ENCODE measurements at places on chromosomes 1 and 21.
A peak's percentile ranks its signal among the peaks of the same experiment; 100 is the strongest.

DNA sequence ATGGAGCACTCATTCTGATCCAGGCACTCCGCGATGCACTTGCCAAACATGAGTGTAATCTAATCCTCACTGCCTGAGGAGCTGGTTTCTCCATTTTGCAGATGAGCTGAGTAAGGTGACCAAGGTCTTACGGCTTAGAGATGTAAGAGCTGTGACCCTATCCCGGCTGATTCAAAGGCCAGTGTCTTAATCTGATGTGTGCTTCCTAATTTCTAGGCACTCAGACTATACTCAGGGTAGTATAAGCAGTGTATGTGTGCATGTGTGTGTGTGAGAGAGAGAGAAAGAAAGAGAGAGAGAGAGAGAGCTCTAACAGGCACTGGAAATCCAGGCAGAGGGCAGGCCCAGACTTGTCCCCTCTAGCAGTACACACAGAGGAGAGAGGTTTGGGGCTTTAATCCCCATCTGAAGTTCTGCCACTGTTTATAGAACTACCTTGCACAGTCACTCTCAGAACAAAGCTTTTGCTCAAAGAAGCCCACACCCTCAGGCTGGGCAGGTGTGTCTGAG lies 188.2 kb downstream of the ZBTB18 start:
- no peak for DNase-seq

- no peak for DNase-seq
Measured at GRCh38 chr1:12634696-12635202, 9.1 kb upstream of the AADACL4 start.

DNA sequence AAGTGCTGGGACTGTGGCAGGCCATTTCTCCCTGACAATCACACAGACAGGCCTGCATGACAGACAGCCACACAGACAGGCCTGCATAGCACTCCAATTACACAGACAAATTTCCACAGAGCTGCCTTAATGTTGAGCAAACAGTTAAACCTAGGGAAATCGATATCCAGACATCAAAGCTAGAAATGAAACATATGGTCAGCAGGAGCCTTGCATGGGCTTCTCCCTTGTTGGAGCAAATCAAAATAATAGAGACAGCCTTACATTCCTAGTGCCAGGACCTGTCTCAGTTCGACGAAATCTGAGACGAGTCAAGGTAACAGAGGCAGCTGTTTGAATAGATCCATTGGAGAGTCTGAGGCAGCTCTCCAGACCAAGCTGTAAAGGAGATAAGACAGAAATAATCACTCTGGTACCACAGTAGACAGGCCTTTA lies 42.4 kb downstream of the OLFML3 start:
- DNase-seq: no peak

DNA sequence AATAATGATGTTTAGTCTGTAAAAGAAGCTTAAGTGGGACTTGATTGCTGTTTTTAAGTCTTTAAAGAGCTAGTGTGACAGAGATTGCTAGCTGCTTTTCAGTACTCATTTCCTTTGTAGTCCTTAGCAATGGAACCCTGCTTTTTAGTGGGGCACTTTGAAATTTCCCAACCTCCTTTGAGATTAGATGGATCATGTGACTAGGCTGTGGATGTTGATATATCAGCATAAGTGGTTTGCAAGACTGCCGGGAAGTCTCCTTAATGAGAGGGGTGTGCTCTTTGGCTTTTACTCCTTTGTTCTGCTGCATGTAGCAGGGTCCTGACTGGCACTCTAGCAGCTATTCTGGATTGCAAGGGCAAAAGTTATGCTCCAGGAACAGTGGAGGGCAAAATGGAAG lies 11.2 kb upstream of the RCOR3 start:
- no peak for DNase-seq

DNA sequence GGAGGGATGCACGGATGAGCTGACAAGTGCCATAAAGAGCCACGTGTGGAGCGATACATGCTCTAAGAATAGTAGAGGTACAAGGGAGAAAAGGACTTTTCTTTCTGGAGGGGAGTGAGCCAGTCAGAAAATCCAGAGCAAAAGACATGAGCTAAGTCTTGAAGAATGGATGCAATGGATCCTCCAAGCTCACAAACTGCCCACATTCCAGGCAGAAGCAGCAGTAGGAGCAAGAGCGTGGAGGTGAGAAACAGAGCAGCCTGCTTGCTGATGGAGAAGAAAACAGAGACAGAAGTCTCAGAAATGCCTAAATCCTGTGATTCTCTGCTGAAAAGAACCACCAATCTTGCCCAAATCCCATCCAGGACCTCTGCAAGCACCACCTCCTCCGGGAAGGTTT lies 78.2 kb upstream of the RALGPS2 start:
- DNase-seq: no peak

DNA sequence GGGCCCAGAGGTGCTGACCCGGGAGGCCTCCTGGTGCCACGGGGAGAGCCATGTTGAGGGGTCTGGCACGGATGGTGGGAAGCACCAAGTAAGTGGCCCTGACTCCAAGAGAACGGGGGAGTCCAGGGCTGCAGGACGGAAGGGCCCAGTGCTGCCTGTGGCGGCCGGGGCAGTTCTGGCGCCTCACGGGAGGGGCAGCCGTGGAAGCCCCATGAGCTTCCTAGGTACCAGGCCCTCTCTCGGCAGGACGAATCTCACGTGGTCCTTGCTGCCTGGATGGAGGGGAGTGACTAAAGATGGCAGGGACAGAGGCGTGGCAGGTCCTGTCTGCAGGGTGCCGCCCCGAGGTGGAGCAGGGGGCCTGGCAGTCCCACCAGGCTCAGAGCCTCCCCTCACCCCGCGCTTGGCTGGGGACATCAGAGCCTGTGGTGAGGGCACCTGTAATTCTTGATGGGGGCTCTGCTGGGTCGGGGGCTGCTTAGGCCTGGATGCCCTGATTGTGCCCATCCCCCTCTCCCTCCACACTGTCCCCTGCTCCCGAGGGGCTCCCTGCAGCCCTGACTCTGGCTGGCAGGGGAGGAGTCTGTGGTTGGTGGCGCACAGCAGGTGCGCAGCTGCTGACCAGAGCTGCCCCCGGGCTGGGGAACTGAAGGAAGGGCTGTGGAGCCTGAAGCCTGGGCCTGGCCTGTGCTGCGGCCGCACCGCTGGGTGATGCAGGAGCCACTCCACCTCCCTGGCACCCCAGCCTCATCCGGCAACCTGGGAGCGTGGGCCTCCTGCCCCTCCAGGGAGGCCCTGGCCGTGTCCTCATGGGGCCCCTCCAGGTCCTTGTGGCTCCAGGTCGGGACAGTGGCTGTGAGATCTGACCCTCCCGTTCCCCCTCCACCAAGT lies 31.4 kb downstream of the POFUT2 start:
- no peak for DNase-seq

GRCh38 chr1:239538239-239538988 lies 152.0 kb downstream of the CHRM3 start:
- no peak for DNase-seq

DNA sequence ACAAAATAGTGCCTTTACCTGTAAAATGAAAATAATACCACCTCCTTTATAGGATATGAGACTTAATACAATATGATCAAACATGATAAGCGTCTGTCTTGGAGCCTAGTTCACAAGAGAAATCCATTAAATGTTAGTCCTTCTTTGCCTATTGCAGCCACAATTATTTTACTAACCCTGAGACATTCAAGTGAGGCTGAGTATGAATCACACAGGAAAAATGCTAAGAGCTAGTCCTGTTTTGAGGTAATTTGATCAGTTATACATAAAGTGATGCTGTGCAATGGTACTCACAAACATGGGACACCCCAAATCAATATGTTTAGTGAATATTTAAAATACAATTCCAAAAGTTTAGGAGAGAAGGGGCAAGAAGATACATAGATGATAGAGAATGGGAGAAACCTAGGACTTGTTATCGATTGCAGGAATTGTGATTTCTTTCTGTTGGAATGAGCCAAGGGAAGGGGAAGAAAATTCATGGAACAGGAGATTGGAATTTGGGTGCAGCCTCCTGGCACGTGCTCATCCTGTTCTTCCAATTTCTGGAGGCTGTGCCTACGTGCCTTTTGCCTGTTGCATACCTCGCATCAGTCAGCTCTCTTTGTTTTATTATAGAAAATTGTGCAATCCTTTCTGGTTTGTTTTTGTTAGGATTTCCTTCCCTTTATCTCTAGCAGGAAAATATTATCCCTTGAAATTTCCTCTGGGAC lies 39.9 kb upstream of the BACH1 start:
- DNase-seq: no peak

- DNase-seq: no peak
Measured at GRCh38 chr1:234925440-234926263, 203.0 kb downstream of the TOMM20 start.

DNA sequence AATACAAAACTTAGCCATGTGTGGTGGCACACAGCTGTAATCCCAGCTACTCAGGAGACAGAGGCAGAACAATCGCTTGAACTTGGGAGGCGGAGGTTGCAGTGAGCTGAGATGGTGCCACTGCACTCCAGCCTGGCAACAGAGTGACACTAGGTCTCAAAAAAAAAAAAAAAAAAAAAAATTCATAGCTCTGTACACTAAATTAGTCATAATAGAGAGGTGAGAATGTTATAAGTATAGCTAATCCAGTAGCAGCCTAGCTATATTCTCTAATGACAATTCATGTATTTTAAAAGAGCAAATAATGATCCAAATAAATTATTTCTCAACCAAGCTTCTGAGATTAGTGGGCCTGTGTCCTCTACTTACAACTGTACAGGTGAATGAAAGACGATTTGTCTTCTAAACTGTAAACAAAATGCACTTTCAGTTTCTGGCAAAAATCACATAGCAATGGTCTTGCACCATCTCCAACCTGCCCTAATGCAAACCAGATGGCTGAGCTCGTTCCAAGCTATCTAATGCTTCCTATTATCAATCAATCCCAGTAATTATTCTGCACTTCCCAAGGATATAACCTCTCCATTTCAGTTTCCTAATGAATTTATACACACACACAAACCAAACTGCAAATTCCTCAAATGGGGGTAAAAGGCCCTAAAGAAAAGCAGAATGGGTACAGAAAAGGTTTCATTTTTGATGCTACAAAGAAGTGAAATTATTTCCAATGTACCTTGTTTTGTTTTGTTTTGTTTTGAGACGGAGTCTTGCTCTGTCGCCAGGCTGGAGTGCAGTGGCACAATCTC lies 56.5 kb downstream of the GATAD2B start:
- DNase-seq: no peak

- DNase-seq: no peak
Measured at GRCh38 chr1:28779751-28780408, 32.1 kb upstream of the OPRD1 start.

- DNase-seq: no peak
Measured at GRCh38 chr1:18630511-18631495, at the start of gene PAX7. TSS of gene PAX7 (plus strand) at chr1:18630846. CDS start at chr1:18631604, 758 bp downstream.

GRCh38 chr1:34373912-34374311 lies 197.2 kb downstream of the C1orf94 start:
- DNase-seq: no peak

- DNase-seq: no peak
Measured at GRCh38 chr21:37257511-37257966, 9.6 kb downstream of the VPS26C start.

DNA sequence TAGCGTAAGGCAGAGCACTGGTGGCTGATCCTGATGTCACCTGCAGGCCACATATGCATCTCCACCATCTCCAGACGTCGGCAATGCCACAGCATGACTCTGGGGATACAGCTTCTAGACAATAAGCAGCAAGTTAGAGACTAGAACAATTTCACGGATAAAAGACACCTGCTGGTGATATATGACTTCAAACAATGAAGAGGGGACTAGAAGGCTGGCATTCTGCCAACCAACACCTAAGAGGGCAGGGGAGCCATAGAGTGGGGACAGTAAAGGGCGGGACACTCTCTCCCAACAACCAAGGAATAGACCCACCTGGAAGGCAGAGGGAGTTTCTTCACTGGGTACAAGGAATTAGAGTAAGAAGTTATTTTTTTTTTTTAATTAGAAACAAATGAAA lies 126.7 kb downstream of the SIM2 start:
- DNase-seq: no peak

- DNase-seq: peak; percentile 24
Measured at GRCh38 chr1:84758968-84759491, 68.8 kb upstream of the SSX2IP start.

DNA sequence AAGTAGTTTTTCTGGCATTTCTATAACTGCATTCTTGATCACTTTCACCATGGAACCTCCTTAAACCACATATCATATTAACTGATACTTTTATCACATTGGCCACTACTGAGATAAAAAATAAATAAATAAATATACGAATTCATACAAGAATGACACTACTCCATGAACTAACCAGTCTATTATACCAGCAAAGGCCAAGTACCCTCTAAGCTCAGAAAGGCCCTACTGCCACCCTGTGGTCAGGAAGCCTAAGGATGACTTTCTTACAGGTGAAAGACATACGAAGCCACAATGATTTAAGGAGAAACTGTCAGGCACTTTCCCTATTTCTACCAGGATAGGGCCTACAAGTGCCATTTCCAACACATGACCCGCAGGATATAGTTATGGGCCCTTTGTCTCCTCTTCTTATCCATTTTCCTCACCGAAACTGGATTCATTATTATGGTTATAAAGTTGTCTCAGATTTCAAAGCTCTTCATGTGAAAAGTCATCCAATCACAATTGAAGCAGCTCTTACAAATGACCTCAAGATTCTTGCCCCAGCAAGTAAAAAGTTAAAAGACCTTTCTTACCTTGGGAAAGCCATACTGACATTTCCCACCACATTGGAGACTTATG lies 23.9 kb downstream of the DNAJC8 start:
- peak; percentile 22 for DNase-seq

DNA sequence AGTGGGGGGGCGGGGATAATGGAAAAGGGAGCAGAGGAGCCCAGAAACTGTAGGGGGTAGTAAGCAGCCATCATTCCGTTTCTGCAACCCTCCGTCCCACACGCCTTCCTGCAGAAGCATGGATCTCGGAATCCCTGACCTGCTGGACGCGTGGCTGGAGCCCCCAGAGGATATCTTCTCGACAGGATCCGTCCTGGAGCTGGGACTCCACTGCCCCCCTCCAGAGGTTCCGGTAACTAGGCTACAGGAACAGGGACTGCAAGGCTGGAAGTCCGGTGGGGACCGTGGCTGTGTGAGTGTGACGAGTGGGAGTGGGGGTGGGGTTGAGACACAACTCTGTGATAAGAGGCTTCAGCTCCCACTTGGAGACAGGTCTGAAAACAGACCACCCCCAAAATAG lies 706 bp downstream of the CREB3L4 start:
- no peak for DNase-seq

DNA sequence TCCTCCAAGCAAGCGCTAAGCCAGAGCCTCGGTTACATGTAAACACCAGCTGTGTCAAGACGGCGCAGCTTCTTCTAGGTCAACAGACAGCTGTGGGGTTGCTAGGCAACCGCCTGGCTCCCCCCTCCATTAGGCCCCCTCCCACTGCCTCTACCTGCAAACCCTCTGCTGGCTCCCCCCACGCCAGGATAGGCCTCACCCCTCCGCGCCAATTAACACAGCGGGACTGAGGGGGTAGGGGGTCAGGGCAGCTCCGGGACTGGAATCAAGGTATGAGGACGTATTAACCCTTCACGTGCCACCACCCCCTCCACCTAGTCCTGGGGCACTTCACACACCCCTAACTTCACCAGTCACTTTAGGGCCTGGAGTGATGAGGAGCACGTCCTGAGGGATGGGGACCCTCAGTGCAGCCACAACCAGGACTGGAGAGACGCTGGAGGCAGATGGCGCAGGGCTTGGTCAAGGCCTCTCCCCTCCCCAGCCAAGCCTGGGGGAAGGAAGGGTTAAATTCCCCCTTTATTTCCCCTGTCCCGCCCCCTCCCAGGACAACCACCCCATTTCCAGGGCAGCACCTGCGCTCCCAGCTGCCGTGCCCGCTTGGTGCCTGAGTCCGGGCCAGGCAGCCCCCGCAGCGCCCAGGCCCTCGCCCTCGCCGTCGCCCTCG lies 37.4 kb upstream of the WASF2 start:
- no peak for DNase-seq

- no peak for DNase-seq
Measured at GRCh38 chr1:117615474-117615873, 9.6 kb downstream of the TENT5C start.

- no peak for DNase-seq
Measured at GRCh38 chr1:67771749-67772148, 61.5 kb downstream of the GNG12 start.
